ENCODE measurements at places on chromosomes 2 and 18.
A peak's percentile ranks its signal among the peaks of the same experiment; 100 is the strongest.

DNA sequence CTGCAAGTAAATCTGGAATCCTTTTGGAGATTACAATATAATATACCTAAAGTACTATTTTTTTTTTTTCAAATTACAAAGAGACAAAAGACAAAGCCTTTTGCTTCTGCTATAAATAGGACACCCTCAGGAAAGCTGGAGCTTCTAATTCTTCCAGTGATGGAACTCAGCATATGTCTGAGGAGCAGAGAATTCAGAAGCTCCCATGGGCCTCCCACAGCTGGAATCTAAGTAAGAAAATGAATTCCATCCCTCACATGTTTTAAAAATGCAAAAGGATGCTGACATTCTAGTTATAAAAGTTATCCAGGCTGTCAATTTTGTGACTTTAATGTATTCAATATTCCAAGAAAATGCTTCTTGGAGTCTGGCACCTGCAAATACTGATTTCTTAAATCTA lies 571.3 kb upstream of the LRRTM4 start:
- DNase-seq: no peak

GRCh38 chr2:204129591-204130294 lies 193.2 kb downstream of the ICOS start:
- DNase-seq: no peak

GRCh38 chr18:73340135-73340977 lies 472.6 kb upstream of the NETO1 start:
- DNase-seq: no peak

DNA sequence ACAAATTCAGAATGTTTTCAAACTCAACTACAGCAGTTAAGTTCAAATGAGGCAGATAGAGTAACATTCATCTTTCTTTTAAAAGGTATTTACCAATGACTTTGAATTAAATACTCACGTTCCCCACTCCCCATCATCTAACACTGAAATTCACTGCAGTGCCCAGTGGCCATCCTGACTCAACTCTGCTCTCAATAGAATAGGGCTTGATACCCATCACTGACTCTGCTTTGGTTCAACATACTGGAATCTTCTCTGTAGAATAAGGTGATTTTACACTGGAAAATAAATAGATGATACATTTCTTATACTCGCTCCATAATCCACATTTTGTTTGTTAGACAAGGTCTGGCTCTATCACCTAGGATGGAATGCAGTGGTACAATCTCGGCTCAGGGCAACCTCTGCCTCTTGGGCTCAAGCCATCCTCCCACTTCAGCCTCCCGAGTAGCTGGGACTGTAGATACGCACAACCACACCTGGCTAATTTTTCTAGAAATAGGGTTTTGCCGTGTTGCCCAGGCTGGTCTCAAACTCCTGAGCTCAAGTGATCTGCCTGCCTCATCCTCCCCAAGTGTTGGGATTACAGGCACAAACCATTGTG lies 66.4 kb downstream of the PRPF40A start:
- no peak for DNase-seq

DNA sequence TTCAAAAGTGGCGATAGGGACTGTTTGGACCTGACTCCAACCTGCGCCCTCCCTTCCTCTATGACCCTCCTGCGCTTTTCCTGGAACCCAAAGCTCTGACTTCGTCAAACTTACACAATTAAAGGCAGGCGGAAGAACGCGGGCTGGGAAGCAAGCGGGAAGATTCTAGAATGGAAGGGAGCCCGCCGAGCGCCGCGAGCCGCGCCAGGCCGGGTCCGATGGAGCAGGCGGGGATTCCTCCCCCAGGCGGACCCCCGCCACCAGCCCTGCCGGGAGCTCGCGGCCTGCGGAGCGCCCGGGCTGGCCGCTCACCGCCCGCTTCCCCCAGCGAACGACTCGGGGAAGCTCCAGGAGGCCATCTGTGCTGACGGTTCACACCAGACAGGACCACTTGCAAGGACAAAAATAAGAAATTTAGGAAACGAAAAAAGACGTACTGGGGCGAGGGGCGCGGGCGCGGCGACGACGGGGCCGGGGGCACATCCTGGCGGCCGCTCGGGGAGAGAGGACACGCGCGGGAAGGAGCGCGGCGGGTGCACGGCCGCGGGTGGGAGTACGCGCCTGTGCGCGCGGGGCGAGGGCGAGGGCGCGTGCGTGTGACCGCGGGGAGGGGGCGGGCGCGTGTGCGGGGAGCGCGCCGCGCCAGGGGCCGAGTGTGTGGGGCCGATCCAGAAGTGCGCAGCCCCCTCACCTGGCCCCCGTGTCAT lies 1.1 kb upstream of the SALL3 start:
- DNase-seq: no peak

GRCh38 chr2:134882773-134883172 lies 35.8 kb upstream of the CCNT2 start:
- no peak for DNase-seq

DNA sequence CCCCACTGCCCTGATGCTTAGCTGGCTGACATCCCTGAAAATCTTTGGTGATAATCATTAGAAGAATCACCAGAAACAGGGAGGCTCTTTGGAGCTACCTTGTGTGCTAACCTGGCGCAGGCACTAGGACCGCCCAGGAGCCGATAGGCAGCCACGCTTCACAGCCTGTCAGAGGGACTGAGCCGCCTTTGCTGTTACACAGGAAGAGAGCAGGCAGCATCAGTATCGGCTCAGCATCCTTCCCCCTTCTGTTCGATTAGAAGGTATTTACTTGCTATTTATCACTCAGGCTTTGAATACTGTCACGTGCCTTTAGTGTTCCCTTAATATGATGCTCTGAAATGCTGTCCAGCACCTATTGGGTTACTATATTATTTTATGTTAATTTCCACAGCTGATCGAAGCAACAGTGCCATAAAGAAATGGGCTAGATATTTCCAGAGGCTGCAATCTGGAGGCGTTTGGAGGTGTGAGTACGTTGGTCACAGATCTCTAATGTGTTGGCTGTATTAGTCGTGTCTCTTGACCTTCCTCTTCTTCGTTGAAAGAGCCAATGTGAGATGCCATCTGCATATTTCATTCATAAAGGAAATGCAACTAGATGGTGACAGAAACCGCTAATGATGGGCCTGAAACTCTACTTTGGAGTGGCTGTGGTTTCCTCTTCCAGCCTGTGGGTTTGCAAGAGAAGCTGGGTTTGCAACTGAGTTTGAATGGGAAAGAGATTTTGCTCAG lies 110.4 kb upstream of the RAB27B start:
- DNase-seq: no peak

- DNase-seq: no peak
These were observed 1.9 kb downstream of the CNPPD1 start for GRCh38 chr2:219174801-219175200.

GRCh38 chr2:150256736-150257135 lies 230.7 kb downstream of the RND3 start:
- DNase-seq: no peak

GRCh38 chr2:232772531-232772930 lies 3.8 kb downstream of the KCNJ13 start:
- DNase-seq: no peak

DNA sequence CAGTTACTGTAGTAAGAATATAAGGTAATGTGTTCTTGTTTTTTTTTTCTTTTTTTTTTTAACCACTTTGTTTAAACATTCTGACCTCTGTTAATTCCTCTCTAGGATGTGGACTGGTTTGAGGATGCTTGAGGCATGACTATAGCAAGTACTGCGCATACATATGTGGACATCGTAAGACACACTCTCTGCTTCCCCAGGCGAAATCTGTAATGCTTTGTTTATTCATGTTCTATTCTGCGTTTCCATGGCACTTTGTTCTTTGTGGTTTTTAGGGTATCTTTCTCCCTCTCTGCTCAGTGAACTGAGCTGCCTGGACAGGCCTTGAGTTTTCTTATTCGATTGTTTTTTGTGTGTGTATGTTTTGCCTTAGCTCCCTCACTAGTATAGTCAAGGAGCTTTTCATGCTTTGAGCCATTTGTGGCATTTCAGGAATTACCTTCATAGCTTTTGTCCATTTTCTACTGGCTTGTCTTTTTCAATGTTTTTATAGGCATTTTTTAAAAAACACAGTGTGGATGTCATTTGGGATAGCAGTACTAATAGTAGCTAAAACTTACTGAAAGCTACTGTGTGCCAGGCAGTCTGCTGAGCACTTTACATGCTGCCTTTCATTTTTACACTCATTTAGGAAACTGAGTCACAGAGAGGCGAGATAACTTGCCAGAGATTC lies 1.9 kb upstream of the SH3BP4 start:
- DNase-seq: peak; percentile 98

DNA sequence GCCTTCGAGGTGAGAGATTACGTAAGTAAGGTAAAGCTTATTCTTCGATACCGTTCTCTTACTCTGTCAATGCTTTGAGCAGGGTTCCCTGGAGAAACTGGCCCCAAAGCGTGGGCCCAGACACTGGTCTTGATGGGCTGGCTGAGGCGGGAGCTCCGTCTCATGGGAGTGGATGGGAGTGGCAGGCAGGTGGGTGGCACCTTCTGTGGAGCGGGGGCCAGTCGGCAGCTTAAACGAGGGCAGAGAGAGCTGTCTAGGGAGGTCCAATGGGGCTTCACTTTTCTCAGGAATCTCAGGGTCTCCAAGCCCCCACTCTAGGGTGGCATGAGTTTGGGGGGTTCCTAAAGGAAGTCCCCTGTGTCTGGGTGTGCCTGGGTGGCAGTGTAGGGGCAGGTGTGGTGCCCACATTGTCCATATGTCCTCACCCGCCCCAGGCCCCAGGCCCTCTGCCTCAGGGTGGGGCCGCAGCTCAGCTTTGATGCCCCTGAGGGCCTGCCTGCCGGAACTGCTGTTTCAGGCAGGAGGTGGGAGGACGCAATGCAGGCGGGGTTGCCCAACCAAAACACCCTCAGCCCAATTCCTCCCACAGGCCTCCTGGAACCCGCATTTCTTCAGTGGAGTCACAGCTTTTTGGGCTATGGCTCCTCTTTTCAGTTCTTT lies 32.5 kb upstream of the FOSL2 start:
- no peak for DNase-seq

DNA sequence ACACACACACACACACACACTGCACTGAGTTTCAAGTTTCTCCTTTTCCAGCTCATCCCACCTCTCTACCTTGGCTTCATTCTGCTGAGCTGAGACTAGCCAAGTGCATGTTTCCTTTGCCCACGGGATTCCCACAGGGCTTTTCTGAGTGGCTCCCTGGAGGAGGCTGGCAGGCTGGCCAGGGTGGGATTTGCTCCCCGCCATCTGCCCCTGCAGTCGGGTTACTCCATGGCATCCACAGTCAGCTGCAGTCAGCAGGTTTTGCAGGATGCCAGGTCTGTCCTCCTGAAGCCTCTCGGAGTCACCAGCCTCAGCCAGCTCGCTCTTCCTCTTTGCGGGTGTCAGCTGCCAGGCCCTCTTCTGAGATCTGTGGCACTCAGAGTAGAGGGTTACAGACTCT lies 783.7 kb upstream of the SOX11 start:
- no peak for DNase-seq

GRCh38 chr2:36507408-36507812 lies 90.6 kb downstream of the FEZ2 start:
- no peak for DNase-seq

DNA sequence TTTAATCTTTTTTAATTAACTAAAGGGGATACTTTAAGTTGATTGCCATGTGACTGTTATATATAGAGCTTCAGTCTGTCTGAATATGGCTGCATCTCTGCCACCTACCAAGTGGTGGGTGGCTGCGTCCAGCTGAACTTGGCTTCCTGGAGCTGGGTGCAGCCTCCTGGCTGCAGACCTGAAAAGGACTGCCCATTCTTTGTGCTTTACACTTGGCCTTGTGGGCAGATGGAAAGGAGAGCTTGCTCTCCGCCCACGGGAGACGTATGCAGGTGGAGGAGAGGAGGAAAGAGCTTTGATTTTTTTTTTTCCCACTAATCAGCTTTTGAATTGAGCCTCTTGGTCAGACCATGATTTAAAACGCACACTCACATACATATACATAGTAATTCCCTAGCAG lies 34.7 kb downstream of the NCK2 start:
- no peak for DNase-seq

GRCh38 chr2:98467082-98467536 lies 22.5 kb downstream of the INPP4A start:
- no peak for DNase-seq

GRCh38 chr2:174663550-174663949 lies 65.9 kb upstream of the WIPF1 start:
- DNase-seq: peak; percentile 93

GRCh38 chr2:203869223-203870042 lies 1.9 kb downstream of the CTLA4 start:
- no peak for DNase-seq

DNA sequence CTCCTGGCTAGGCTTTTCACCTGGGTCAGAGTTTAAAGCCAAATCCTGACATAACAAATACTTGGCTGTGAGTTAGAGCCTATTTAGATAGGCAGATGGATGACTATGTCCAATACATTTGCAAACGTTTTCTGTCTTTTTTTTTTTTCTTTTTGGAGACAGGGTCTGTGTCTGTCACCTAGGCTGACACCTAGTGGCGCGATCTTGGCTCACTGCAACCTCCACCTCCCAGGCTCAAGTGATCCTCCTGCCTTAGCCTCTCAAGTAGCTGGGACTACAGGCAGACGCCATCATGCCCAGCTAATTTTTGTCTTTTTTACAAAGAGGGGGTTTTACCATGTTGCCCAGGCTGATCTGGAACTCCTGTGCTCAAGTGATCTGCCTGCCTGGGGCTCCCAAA lies 124.8 kb downstream of the DYM start:
- no peak for DNase-seq

- no peak for DNase-seq
These were observed 34.4 kb upstream of the CYP27C1 start for GRCh38 chr2:127254386-127254981.

GRCh38 chr2:85578243-85579180 lies 1.1 kb downstream of the VAMP8 start:
- DNase-seq: no peak

GRCh38 chr2:26979741-26980140 lies 9.3 kb downstream of the MAPRE3 start:
- no peak for DNase-seq

GRCh38 chr2:99918389-99918788 lies 224.0 kb downstream of the AFF3 start:
- DNase-seq: no peak

DNA sequence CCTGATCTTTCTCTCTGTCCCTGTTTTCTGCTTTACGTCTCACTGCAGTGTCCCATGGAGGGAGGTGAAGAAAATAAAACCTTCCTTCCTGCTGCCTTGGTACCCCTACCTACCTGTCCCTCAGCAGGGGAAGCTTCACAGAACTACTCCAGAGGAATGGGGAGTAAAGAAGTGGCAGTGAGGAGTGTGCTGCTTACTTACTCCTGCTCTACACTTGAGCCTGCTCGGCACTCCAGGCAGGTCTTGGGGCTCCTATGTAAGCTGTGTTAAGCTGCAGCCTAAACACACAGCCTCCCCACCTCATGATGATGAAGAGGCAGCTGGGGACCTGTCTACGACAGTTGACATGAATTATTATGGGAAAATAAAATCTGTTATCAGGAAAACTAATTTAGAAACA lies 72.6 kb downstream of the ACSL3 start:
- no peak for DNase-seq

DNA sequence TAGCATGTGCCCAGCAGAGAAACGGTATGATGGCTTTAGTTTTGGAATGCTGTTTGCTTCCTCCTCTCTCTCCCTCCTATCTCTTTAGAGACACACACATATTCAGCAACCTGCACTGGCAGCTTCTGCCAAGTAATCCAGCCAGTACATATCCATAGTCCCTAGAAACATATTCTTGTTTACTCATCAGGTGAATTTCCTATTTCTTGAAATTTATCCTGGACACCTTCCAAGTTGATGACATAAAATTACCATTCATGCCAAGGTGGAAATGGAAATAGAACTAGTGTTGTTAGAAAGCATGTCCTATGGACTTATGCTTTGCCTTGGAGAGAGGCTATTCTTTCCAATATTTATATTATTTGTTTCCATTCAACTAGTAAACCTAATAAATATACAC lies 50.9 kb upstream of the RGPD4 start:
- DNase-seq: no peak

- no peak for DNase-seq
These were observed 36.5 kb upstream of the LHCGR start for GRCh38 chr2:48792030-48792429.
